ENCODE measurements at places on chromosomes 4 and X.
A peak's percentile ranks its signal among the peaks of the same experiment; 100 is the strongest.

- no peak for DNase-seq
Observed at GRCh38 chr4:155099231-155099630, 109.2 kb upstream of the NPY2R start.

DNA sequence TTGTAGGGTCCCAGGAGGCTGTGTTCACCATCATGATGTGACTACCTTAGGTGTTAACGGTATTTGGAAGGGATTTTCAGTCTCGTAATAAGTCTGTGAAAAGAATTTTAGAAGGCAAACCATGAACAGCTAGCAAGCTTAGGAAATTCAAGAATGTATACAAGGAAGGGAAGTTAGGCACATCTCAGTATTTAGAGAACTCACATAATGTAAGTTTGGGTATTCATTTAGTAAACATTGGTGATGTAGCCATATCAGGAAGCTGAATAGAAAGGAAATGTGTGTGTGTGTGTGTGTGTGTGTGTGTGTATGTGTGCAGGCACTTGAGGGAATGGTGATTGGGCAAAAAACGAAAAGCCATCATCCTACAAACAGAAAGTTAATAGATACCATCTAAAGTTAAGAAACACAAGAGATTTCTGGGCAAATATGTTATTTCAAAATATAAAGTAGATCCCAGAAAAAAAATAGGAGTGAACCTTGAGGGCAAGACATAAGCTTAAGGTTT is 34.7 kb upstream of the PRKX start:
- no peak for DNase-seq

DNA sequence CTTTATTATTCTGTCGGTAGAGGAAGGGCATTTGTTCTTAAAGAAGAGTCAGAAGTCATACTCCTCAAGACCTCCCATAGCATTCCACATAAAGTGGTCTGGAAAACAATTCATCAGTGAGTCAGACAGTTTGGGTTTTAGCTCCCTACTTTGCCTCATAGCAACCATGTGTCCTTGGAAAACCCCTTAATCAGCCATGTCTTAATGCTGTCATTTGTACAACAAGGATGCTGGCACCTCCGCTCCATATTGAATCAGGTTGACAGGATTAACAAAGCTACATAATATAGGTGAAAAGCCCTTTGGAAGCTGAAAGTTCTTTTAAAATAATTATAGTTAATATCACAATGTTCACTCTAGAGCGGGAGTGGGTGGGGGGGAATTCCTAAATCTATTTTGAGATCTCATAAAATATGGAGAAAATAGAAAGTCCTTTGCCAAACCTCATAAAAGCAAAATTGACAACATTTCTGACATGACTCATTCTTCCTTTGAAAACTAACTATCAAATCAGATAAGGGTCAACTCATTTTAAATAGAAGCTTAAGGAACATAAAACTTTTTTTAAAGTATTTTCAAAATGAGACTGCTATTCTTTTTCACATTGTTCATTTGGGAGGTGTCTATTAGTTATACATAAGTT is 37.3 kb upstream of the GUCY1A1 start:
- DNase-seq = no peak

GRCh38 chr4:10983268-10983667 is 298.7 kb upstream of the CLNK start:
- DNase-seq = peak; percentile 27

DNA sequence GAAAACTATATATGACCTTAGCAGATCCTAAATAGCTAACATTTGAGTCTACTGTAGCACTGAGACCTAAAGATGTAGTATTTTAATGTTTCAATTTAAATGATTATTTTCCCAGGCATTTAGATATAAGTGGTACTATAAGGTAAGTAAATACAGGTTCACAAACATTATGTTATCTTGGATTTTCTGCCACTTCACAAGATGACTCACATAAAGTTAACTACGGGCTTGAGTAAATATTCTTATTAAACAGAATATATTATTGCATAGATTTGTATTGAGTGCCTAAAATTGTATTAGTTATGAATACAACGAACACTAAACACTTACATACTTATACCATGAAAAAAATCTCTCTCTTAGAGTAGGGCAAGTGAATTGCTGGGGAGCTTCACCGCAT is 34.2 kb upstream of the VCX3B start:
- no peak for DNase-seq

- no peak for DNase-seq
Observed at GRCh38 chr4:99886146-99886545, 8.1 kb downstream of the LAMTOR3 start.

DNA sequence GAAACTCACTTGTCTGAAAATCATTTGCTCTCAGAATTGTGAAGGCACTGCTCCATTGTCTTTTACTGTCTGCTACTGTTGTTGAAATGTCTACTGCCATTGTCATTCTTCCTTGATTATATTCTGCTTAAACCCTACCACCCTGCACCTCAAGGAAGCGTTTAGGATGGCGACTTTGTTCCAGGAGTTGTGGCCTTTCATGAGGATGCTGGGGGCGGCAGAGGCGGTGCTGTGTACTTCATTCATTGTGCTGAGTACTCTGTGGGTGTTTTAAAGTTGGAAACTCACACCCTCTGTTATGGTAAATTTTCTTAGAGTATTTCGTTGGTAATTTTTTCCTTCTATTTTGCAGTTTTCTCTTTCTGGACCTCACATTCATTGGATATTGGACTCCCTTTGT is 258.9 kb downstream of the TENM3 start:
- DNase-seq = no peak

DNA sequence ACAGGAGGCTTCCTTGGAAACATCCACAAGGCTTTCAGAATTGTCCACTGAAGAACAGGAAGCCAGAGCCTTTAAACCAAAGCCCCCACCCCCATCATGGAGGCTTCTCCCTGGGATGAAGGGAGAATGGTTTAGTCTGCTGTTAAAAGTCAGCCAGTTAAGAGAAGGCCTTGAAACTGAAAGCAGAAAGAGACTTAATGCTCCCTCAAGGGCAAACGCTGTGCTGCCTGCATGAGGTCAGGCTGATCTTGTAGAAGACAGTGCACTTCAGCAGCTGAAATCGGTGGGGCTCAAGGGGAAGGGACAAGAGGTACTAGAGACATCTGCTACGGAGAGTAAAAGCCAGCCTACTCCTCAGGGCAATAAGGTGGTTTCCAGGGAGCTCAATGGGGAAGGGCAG is 69.0 kb downstream of the HPRT1 start:
- no peak for DNase-seq

- no peak for DNase-seq
Observed at GRCh38 chr4:71304289-71304850, 34.5 kb upstream of the SLC4A4 start.

DNA sequence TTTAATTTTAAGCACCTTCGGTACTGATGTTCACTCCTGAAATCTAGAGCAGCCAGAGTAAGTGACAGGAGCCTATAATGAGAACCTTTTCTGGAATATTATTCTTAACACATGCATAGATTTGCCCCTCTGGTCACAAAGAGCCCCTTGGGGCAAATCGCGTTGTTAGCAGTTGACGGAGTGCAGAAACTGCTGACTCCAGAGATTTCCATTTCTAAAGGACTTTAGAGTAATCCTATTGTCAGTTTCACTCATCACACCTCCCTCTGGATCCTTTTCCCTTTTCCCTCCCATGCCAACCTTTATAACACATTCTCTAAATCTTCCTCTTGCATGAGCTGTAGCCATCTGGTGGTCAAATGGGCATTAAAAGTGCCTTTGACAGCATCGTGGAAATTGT is 264.9 kb upstream of the PRPS2 start:
- no peak for DNase-seq

DNA sequence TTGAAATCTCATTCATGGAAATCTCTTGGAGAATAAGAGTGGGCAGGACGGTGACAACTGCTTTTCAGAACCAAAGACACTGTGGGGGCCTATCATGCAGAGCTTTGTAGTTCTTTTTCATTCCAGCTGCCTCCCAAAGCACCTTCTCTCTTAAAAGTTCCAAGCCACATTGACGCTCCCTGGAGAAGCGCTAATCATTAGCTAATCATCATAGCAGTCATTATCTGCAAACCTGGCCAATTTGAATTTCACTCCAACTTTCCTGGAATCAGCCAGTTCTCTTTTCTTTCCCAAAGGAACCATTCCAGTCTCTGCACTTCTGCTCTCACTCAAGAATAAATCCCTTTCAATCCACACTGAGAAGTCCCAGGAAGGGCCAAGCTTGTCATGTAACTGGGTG is 1144.1 kb upstream of the IGFBP7 start:
- DNase-seq = no peak

DNA sequence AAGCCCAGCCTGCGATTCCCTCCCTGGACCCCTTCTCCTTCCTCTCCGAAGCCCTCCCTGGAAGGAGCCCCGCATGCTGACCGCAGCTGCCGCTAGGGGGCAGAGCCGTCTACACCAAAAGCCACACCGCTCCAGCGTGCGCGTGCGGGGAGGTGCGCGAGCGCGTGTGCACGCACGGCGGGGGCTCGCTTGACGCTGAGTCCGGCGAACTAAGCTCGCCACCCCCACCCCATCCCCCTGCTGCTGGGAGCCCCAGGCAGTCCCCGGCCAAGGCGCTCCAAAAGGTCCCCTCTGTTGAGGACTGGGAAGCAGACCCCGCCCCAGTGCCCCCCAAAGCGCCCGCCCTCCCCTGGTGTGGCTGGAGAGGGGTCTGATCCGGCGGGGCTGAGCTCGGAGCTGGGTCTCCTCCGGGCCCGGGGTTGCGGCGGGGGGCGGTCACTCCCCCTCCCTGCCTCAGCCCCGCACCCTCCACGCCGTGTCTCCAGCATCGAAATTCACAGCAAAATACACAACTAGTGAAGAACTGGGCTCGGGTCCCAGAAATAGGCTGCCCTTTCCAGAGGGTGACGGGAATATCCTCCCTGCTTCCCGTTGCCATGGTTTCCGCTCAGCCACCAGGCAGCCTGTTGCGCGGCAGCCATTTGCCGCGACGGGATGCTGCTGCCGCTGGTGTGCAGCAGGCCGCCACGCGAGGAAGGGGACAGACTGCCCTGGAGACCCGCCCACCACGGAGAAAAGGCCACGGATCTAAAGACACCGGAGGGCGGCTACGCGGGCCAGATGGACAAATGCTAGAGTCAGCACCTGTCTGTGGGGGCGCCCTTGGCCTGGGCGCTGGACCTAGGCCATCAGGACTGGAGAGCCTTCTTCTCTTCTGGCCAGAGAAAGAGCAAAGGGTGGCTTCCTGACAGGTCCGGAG is 11.2 kb upstream of the CCNQ start:
- DNase-seq = peak; percentile 77

DNA sequence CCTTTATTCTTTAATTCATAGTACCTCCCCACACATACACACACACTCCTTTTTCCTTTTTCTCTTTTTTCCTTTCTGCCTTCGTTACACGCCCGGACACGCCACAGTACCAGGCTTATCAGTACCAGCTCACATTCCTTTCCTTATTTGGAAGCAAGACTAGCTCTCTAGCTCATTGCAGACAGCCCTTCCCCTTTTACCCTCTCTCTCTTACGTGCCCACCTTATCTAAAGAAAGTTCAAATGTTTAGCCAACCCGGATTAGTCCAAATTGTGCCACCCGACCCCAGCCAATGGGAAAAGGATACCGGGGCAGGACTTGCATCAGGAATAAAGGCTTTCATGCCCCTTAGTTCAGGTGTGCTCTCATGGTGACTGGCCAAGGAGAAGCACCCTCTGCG is 194.7 kb upstream of the VCX3A start:
- no peak for DNase-seq

- no peak for DNase-seq
Observed at GRCh38 chrX:63993936-63994335, 208.9 kb upstream of the ARHGEF9 start.

- DNase-seq = no peak
Observed at GRCh38 chrX:69236641-69237040, 71.4 kb upstream of the PJA1 start.

DNA sequence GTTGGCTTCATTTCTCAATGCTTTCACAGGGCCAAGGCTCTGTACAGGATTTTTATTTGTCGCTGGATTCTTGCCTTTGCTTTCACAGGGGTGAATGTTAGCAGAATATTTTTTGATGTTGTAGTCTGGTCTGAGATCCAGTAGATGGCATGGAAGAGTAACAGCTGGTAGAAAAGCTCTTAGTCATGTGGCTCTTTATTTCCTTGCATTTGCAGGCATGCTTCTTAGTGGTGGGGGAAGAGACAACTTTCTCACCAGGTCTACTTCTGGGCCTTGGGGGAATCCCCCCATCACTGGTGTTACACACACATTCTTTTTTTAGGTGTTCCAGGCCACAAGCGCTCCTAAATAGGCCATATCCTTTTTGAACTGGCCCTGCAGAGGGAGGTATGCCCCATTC is 58.2 kb upstream of the DKK2 start:
- DNase-seq = no peak

- peak; percentile 72 for DNase-seq
Observed at GRCh38 chr4:169619518-169619957, 840 bp upstream of the CLCN3 start.

DNA sequence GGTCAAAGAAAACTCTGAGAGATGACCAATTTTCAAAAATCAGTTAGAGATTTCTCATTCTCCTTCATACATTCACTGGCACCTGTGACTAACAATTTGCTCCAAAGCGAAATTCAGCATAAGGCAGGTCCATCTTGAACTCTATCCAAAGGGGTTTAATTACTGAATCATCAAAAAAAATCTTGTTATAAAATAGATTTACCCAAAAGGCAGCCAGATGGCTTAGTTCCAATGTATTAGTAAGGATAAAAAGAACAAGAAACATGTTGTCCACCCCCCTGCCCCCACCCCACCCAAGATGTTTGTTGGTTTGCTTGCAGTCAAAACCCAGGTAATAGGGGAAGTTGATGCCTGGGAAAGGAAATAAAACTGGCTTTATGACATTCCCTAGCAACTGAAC is 200.3 kb downstream of the ANTXR2 start:
- no peak for DNase-seq

GRCh38 chr4:20028645-20029044 is 223.1 kb upstream of the SLIT2 start:
- DNase-seq = no peak

DNA sequence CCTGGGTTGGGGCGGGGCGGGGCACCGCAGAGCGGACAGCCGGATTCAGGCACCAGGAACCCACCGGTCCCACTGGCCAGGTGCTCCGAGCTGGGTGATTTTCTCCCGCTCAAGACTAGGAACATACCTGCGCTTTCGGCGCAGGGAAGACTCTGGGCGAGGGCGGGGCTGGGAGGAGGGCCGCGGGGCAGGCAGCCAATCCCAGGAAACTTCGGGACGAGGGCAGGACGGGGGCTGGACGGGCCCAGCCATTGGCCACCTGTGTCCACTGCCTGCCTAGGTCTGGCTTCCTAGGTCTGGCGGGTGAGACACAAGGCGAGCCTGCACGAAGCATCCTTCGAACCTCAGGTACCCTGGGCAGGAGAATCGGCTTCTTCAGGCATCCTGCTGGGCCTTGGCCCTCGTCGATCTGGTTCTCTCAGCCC is 274 bp upstream of the ERVMER34-1 start:
- no peak for DNase-seq

DNA sequence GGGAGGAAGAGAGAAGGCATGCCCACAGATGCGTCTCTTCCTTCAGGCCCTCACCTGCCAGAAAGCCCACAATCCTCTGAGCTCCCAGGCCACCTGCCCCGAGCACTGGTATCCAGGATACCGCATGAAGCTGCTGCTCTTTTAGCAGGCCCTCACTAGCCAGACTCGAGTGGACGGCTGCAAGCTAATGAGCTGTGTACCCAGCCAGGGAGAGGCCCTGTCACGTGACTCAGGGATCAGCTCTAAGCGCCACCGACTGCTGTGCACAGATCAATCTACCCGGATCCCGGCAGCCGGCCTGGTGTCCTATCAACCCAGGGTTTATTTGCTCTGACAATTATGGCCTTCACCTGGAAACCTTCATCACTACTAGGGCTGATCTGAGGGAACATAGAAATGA is 39.0 kb downstream of the BCOR start:
- DNase-seq = no peak
